ENCODE measurements at places on chromosomes 6 and 20.

DNA sequence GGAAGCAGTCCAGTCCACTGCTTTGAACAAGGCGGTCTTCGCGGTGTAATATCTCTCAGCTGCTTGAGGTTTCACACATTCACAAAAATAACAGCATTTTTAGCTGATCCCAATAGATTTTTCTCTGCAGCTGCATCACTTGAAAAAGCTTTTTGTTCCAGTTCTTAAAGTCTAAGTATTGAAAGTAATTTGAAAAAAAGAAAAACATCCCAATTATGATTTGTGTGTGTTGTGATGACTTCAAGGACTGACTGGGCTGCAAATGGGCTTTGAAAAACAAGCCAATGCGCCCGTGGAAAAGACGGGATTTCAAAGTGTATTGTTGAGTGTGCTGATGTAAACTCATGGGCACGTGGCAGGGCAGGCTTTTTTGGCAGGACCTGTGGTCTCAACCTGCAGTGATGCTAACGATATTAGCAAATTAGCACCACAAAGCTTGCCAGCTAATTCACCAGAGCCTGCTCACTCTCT is 151.1 kb downstream of the TMEM242 start:
- no peak for DNase-seq

- no peak for DNase-seq
Observed at GRCh38 chr6:163806755-163807499, 392.4 kb downstream of the QKI start.

- no peak for DNase-seq
Observed at GRCh38 chr6:144416244-144416643, 131.1 kb downstream of the UTRN start.

- no peak for DNase-seq
Observed at GRCh38 chr6:143198312-143198711, 137.6 kb downstream of the AIG1 start.

- DNase-seq: no peak
Observed at GRCh38 chr20:36604952-36605398, 604 bp upstream of the RAB5IF start.
